Pancreas (tissue), 10 donors: ENCODE measurements at places on chromosomes 12 and 14. TPM values are rescaled to one million over a fixed set of nuclear protein-coding genes. Genes with fewer than 3 reads are reported as not detected.
A peak's percentile ranks its signal among the peaks of the same experiment; 100 is the strongest.

The PCED1B gene
- 1.8 TPM for polyA plus RNA-seq

The EEF1AKMT3 gene
- polyA plus RNA-seq = 7.2 TPM

The FAM222A gene
- 5.6 TPM for polyA plus RNA-seq

The DPF3 gene
- 0.77 TPM for polyA plus RNA-seq

The SRGAP1 gene
- polyA plus RNA-seq = 4.7 TPM

The ABHD12B gene
- not detected for polyA plus RNA-seq

The COL2A1 gene
- 0.12 TPM for polyA plus RNA-seq

The PIWIL1 gene
- not detected for polyA plus RNA-seq

The TGM1 gene
- polyA plus RNA-seq = 4.8 TPM

The RFX4 gene
- 0.08 TPM for polyA plus RNA-seq

- H3K27ac ChIP-seq = no peak overlapping the region
- H3K4me3 ChIP-seq = no peak overlapping the region
- H3K36me3 ChIP-seq = no peaks in the 10 kb centered on the region
- H3K4me1 ChIP-seq = no peaks in the 10 kb centered on the region
These were observed 32.0 kb downstream of the DDX11 start for GRCh38 chr12:31105668-31106067.

GRCh38 chr12:53352331-53353256, 16.4 kb upstream of the SP7 start:
- H3K27me3 ChIP-seq = no peaks in the 10 kb centered on the region
- H3K36me3 ChIP-seq = no peaks in the 10 kb centered on the region
- H3K4me1 ChIP-seq = no peaks in the 10 kb centered on the region

DNA sequence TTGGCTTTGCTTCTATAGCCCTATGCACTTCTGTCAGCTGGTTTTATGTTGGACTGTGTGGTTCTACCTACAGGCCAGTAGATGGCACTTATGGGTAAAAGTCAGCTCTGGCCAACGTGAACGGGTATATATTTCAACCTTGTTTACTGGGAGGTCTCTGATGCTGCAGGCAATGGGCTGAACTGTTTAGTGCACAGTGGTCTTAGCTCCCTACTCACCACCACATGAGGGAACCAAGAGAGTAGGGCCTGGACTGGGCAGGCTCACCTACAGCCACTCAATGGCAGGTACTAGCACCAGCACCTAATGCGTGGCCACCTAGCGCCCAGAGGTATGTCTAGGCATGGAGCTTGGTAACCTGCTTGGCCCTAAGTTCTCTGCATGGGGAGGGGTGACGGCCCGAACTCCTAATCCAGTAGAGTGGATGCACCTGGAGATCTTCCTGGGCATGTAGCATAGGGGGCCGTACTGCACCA, 481.8 kb downstream of the TMEM117 start:
- H3K27me3 ChIP-seq = no peaks in the 10 kb centered on the region
- H3K27ac ChIP-seq = no peak overlapping the region
- no peaks in the 10 kb centered on the region for H3K36me3 ChIP-seq
- no peaks in the 10 kb centered on the region for H3K4me1 ChIP-seq

GRCh38 chr14:101183376-101184103, 280.0 kb upstream of the RTL1 start:
- no peak overlapping the region for H3K4me3 ChIP-seq
- H3K4me1 ChIP-seq = no peaks in the 10 kb centered on the region
- no peaks in the 10 kb centered on the region for H3K27me3 ChIP-seq
- DNase-seq = no peak
- no peak overlapping the region for H3K27ac ChIP-seq

GRCh38 chr12:47887529-47887928, 17.3 kb downstream of the VDR start:
- H3K4me3 ChIP-seq = no peak overlapping the region
- no peaks in the 10 kb centered on the region for H3K4me1 ChIP-seq
- H3K27ac ChIP-seq = no peak overlapping the region
- no peaks in the 10 kb centered on the region for H3K27me3 ChIP-seq

DNA sequence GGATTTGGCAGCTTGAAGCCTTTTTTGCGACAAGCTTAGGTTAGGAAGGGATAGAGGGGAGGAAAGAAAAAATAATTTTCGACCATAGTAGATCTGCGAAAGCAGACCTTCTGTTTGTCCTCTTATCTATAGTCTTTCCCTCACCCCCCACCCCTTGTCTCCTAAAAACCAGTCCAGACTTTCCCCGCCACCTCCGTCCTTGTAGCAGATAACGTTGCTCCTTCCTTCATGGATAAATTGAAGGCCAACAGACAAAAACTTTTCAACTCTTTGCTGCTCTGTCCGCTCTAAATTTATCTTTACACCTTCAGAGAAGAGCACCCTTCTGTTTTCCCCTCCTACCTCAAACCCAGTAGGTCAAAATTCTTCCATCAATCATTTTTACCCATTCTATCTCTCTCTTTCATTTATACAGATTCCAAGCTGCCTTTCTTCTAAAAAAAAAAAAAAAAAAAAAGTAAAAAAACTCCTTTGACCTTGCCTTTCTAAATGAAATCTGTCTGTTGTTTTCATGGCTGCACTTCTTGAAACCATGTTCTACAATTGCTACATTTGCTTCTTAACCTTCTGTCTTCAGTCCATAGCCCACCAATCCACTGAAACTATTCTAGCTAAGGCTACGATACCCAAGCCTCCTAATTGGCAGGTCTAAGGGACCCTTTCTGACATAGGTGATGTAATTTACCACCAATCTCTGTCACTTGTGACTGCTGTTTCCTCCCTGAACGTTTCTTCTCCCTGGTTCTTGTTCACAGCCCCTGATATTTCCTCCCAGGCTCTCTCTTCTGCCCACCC, 11.1 kb upstream of the NEMF start:
- DNase-seq = no peak
- no peaks in the 10 kb centered on the region for H3K27me3 ChIP-seq
- no peaks in the 10 kb centered on the region for H3K36me3 ChIP-seq
- H3K4me1 ChIP-seq = no peaks in the 10 kb centered on the region

DNA sequence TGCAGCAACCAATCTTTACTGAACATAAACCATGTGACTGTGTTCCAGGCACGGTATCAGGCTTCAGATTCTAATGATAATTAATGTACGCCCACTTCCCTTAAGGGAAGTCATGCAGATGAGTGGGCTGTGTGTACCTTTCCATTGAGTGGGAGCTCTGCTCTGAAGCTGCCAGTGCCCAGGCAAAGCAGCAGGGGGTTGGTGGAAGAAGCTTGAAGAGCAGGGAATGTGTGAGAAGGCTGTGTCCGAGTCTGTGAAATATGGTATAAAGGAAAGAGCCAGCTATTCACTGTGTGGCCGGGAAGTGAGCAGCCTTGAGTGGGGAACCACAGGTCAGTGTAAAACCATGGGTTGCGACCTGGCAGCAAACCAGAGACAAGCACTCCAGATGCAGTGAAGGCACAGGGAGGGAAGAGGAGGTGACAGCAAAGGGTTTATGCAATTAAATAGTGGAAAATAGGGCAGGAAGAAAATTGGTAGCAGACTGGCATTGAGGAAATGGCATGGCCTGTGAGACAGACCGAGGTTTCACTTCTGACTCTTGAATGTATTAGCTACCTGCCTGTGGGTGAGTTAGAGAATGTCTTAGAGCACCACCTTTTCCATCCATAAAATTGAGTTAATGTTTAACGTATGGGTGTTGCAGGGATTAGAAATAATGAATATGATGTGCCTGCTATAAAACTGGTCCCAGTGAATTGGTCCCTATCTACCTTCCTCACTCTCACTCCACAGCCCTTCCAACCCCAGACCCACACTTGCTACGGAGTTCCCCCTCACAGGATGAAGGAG, 116.4 kb downstream of the NTF3 start:
- H3K27me3 ChIP-seq = no peaks in the 10 kb centered on the region
- no peaks in the 10 kb centered on the region for H3K36me3 ChIP-seq
- DNase-seq = no peak
- no peak overlapping the region for H3K4me3 ChIP-seq
- H3K27ac ChIP-seq = no peak overlapping the region

DNA sequence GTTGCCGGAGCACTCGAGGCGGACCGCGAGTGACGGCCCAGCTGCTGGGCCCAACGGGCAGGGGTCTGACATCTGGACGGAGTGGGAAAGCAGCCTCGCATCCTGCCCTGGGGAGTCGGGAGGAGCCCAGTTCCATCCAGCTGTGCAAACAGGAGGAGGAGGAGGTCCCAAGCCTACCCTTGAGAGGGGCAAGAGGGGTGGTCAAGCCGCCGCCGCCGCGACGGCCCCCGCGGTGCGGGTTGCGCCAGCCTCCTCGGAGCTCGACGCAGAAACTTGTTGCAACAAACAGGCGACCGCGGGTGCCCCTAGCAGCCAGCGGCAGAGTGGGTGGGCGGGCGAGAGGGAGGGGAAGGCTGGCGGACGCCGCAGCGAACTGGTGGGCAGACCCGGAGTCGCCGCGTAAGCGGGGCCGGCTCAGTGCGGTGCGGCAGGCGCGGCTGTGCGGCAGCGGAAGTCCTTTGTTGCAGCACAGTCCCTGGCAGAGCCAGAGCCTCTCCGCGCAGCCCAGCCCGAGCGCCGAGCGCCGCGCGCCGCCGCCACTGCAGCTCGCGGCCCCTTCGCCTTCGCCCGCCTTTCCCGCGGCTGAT, at the start of gene ZBTB1:
ZBTB1 (plus strand) TSS at position 461 of the 587 bp plus-strand sequence. CDS start 16,735 bp downstream, outside the sequence.
- no peaks in the 10 kb centered on the region for H3K27me3 ChIP-seq
- DNase-seq = peak; percentile 88
- H3K4me1 ChIP-seq = peaks cover 44% of the 10 kb centered on the region
- H3K36me3 ChIP-seq = no peaks in the 10 kb centered on the region
- H3K27ac ChIP-seq = peak within 1 kb of the TSS; percentile 99
- peak within 1 kb of the TSS; percentile 85 for H3K4me3 ChIP-seq

DNA sequence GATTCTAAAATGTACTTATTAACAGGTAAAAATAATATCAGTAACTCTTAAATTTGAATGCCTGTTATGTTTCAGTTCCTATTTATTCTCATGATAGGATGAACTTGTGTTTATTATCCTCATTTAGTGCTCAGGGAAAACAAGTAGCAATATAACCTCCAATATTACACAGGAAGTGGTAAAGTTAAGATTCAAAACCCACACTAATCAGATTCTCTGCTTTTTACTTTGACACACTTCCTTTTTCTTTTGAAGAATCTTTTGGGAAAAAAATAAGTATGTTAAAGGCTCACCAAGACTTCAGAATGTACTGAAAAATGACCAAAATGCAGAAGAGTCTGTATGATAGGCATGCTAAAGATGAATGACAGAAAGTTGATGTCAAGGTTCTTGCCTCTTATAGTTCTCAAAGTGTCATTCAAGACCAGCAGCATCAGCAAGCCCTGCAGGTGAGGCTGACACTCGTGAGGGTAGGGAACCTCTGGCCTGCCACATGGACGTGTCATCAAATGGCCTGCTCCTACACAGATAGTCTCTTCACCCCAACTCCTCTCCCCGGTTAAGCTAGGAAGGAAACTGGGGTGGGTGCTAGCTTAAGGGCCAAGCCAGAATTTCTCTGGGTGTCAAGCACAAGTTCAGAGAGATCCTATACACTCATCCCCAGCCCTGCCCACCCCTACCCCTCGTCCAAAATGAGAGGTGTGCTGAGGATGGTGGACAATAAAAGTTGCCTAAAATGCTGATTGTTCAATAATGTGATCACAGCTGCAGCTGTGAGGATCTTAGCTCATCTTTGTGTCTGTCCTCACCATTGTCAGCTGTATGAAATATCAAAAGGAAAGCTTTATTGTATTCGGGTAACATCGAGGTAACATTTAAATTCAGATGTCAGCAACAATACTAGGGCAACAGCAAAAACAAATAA, 6.3 kb downstream of the TBPL2 start:
- no peak overlapping the region for H3K27ac ChIP-seq
- no peak for DNase-seq
- no peaks in the 10 kb centered on the region for H3K4me1 ChIP-seq
- H3K4me3 ChIP-seq = no peak overlapping the region

DNA sequence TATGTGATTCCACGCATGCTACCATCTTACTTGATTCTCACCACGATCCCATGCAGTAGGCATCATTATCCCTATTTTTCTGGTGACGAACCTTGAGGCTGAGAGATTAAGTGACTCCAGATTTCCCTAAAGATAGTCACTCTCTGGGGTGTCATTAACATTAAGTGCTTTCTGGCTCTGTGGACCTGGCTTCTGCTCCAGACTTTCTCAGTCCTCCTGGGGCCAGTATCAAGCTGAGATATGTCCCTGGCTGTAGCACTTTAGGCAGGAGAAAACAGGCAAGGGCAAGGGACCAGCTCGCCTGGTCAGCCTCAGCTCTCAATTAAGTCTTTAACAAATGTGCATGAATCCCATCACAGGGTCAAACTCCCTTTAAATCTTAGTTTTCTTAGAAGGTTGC, 38.3 kb upstream of the PRB2 start:
- H3K36me3 ChIP-seq = no peaks in the 10 kb centered on the region
- no peaks in the 10 kb centered on the region for H3K4me1 ChIP-seq
- H3K27ac ChIP-seq = no peak overlapping the region
- no peak overlapping the region for H3K4me3 ChIP-seq
- DNase-seq = no peak
- no peaks in the 10 kb centered on the region for H3K27me3 ChIP-seq

DNA sequence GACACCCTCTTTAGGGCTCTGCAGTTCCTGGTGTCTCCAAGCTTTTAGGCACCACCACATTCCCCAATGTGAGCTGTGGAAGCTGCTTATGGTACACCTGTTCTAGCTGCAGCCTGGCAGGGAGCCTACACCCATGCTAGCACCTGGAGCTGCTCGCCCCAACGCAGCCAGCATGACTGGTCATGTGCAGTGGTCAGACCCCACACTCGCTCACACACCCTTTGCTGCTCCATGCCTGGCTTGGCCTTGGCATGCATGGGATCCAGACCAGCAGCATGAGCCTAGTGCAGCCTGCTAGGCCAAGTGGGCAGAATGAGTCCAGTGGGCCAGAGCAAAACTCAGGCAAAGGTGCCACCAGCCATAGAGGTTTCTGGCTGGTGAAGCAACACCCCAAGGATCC, 86.4 kb upstream of the OSBPL8 start:
- H3K4me1 ChIP-seq = no peaks in the 10 kb centered on the region
- no peak overlapping the region for H3K4me3 ChIP-seq
- no peaks in the 10 kb centered on the region for H3K36me3 ChIP-seq

- H3K27me3 ChIP-seq = no peaks in the 10 kb centered on the region
- no peak overlapping the region for H3K4me3 ChIP-seq
- DNase-seq = no peak
- H3K4me1 ChIP-seq = no peaks in the 10 kb centered on the region
- no peak overlapping the region for H3K27ac ChIP-seq
- no peaks in the 10 kb centered on the region for H3K36me3 ChIP-seq
These were observed 896.4 kb downstream of the BCL11B start for GRCh38 chr14:98375566-98375965.

- H3K4me3 ChIP-seq = no peak overlapping the region
- DNase-seq = no peak
- no peaks in the 10 kb centered on the region for H3K27me3 ChIP-seq
- no peaks in the 10 kb centered on the region for H3K4me1 ChIP-seq
- no peak overlapping the region for H3K27ac ChIP-seq
These were observed 531.6 kb upstream of the TBX3 start for GRCh38 chr12:115215544-115215943.

- DNase-seq = no peak
- H3K27ac ChIP-seq = no peak overlapping the region
These were observed 59.3 kb downstream of the PPP1R13B start for GRCh38 chr14:103788086-103788485.

DNA sequence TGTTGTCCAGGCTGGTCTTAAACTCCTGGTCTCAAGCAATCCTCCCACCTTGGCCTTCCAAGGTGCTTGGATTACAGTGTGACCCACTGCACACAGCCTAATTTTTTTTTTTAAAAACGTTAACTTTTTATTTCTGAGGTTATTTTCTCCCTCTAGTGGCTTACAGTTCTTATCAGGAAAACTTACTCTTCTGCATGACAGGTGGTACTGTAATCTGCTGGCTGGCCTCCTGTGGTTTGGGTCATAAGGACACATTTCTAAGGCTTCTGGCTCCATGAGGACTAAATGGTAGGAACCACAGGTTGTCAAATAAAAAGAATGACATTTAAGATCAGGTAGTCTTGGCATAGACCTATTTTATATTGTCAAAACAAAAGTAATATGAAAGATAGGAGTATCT, 7.7 kb upstream of the NCKAP1L start:
- H3K27ac ChIP-seq = no peak overlapping the region
- H3K4me1 ChIP-seq = no peaks in the 10 kb centered on the region
- no peak for DNase-seq
